ENCODE measurements at places on chromosomes 3 and 15.

GRCh38 chr3:196969660-196970546 is 1.3 kb upstream of the PIGZ start:
- DNase-seq = peak; percentile 37

- no peak for DNase-seq
These were observed 9.2 kb upstream of the MCCC1 start for GRCh38 chr3:183108470-183108869.

DNA sequence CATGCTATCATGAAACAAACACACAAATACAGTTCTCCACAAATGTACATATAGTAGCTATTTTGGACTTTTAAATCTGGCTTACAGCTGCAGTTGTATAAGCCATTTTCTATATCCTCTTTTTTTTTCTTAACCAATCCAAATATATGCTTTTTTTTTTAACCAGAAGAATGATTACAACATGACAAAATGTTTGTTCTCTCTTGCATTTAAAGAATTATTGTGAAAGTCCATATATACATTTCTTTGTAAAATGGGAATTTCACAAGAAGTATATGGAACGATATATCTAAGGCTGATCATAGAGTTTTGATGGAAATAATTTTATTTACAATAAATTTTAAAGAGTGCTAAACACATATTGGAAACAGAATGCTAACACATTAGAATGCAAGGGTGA is 95.6 kb downstream of the CD200R1L start:
- DNase-seq = no peak

DNA sequence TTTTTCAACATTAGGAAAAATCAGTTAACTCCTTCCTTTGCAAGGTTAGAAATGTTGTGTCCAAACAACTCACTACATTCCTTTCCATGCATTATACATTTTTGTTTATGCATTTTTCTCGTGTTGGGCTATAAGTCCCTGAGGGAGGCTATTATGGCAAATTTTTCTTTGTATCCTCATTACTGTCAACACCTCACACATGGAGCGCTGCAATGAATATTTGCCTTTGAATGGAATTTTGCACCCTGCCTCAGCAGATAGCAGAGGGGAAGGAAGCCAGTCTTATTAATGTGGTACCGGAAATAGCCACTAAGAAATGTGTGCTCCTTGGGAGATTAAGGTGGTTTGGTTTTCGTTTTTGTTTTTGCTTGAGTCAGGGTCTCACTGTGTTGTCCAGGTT is 134.7 kb downstream of the THSD4 start:
- DNase-seq = no peak

DNA sequence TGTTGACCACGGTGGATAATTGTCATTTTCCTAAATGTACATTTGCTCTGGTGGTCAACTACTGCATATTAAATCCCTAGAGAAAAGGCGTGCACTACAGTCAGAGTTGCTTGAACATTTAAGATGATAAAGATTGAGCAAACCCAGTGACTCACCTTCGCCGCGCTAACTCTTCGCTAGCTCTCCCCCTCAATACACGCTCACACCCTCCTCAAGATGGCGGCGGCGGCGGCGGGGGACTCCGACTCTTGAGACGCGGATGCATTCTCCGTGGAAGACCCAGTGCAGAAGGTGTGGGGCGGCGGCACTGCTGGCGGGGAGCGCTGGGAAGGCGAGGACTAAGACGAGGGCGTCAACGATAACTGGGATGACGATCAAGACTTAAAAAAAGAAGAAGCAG is 79.8 kb upstream of the PFN2 start:
- DNase-seq = no peak

DNA sequence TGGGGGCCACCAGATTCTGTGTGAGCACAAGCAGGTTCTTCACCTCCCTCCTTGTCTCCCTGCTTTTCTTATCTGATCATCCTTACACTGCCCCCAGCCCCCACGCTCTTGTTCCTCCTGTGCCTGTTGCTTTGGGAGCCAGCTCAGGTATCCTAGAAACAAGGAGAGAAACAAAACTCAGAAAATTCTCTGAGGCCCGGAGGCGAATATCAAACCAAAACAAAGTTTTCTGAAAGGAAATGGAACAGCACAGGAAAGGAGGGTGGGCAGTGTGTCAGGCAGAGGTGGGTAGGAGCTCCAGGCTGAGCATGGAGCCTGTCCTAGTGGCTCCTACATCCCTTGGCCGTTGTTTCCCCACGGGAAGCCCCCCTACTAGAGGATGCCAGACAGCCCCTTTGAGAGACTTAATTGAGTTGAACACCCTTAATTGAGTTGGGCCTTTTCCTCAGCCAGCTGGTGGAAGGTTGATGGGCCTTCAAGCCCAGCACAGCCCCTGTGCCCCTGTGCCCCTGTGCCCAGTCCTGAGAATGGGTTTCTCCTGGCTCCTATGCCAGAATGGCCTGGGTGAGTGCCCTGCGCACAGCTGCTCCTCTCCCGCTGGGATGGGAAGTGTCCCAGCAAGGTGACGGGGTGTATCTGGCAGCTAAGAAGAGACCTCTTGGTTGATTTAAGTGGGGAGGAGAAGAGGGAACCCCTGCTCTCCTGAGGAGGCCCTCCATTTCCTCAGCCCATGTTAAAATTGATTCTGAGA is 22.8 kb upstream of the JMJD7 start:
- no peak for DNase-seq

DNA sequence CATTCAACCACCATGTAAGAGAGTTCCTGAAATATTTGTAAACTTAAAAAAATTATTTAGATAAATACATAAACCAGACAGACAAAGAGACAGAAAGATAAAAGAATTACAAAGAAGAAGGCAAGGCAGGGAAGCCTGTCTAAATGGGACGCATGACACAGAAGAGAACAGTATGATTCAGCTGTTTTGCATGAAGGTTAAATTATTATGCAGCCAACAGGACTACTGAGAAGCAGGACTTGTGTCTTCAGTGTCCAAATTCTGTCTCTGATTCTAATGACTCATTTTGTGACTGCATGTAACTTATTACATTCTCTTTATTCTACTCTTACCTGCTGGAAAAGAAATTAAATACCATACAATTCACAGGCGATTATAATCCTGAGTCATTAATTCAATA is 340.4 kb upstream of the KCNMB2 start:
- no peak for DNase-seq

DNA sequence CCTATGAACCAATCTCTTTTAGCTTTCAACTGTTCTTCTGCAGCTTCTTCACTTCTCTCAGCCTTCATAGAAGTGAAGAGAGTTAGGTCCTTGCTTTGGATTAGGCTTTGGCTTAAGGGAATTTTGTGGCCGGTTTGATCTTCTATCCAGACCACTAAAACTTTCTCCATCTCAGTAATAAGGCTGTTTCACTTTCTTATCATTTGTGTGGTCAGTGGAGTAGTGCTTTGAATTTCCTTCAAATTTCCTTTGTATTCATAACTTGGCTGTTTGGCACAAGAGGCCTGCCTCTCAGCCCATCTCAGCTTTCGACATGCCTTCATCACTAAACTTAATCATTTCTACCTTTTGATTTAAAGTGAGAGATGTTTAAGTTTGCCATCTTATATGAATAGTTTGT is 21.7 kb downstream of the DZIP1L start:
- no peak for DNase-seq

DNA sequence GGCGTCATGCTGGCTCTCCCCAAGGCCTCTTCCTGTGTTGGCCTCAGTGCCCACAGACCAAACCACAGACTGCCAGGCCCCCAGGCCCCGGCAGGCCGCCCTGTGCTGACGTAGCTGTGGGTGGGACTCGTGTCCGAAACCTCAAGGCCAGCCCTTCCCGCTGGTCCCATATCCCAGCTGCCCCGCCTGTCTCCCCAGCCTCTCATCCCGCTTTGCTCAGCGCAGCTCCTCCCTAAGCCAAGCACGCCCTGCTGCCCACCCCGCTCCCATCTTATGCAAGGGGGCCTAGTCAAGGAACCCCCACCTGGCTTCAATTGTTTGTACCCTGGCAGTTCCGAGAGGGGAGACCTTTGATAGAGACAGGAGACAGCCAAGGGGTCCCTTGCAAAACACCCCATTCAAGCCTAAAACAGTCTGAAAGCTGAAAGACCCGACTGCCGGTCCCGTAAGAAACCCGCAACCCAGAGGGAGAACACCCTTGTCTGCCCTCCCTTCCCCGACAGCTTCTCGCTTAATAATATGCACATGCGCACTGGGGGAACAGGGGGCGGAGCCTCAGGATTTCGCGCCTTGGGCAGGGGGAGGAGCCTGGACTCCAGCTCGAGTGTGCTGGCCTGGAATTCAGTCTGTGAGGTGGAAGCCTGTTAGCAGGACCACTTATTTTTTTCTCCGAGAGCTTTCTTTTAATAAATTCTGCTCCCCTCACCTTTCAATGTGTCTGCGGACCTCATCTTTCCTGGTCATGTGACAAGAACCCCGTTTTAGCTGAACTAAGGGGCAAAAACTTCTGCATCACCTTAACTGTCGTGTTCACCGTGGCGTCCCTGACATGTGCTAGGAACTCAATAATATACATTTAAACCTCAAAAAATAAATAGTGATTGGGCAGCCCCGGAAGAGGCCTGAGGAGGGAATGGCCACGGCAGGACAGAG is 17.2 kb downstream of the TNFAIP8L3 start:
- no peak for DNase-seq

DNA sequence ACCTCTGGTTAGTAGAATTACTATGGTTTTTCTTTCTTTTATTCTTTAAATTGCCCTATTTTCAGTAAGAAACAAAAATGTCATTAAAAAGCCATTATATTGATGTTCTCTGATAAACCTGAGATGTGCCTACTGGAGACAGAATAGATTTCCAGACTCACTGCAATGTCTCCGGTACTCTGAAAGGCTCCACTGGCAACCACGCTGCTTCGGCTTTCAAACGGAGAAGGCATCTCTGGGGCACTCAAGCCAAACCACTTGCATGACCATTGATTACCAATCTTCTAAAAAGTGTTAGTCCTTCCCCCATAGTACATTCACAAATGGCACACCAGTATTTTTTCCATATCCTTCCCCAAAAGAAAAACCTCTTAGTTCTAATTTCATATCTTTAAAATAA is 82.6 kb downstream of the CBLB start:
- DNase-seq = no peak

- no peak for DNase-seq
These were observed 233.0 kb upstream of the KCNMB2 start for GRCh38 chr3:178302966-178303930.

DNA sequence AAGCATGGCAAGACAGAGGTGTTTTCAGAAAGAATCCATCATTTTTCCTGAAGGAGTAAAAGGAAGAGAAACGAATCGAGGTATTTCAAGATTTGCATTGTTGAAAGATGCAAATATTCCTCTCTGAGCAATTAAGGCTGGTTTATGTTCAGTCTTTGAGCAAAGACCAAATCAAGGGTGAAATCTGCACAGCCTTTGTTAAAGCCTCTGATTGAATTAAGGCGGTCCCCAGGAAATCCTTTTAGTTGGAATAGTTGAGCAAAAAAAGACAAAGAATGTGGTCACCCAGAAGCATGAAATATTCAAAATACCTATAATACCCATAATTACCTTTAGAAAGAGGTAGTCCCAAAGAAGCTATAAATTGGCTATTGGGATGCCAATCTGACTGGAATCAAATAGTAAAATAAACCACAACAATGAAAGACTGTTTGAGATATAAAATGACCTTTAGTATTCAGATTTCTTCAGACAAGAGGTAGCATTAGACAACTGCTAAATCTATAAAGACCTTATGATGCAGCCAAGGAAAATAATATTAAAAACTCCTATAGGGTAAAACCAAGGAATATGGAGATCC is 1218.1 kb downstream of the ROBO2 start:
- no peak for DNase-seq

GRCh38 chr3:142929890-142930289 is 33.6 kb downstream of the PAQR9 start:
- no peak for DNase-seq

DNA sequence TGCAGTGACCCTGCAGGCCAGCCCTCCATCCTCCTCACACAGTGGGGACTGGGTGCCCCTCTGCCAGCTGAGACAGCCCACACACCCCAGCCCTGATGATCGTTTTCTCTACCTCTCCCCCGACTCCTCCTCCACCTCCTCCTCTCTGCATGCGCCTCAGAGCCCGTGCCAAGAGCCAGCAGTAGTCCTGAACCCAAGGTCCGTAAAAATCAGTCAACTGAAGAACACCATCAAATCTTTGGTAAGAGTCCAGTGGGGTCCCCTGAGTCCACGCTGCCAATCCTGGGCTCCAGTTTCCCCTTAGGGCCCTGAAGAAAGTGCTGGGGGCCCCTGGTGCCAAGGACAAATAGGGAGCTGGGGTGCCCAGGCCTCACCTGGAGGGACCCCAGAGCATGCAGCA is 109.3 kb upstream of the FAN1 start:
- no peak for DNase-seq

GRCh38 chr3:158642005-158642404 is 2.3 kb upstream of the GFM1 start:
- DNase-seq = no peak

DNA sequence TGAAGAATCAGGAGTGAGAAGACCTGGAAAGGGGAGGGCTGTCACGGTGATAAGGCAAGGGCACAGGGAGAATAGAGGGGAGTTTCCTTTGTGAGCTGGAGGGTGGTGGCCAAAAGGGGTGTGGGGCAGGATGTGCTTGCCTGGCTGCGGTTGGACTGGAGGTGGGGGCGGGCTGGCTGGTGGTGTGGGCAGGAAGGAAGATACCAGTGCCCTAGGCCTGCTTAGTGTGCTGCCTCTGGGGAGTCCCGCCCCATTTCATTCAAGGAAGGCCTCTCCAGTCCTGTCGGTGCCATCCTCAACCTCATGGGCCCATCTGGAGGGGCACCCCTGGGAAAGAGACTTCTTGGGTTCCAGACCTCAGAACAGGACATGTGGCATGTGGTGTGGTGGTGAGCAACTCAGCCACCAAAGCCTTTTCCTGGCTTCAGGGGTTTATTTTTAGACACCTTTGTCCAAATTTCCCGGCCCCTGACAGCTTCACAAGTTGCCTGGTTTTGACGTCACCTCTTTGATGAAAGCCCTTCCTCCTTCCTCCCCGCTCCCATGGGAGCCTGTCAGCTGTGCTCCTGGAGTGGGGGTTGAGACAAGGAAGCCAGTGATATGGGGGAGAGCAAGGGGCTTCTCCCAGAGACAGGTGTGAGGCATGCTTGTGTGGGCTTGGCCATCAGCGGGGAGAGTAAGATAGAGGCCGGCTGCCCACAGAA is 15.6 kb downstream of the TEX264 start:
- DNase-seq = no peak

GRCh38 chr15:25863111-25863967 is at the start of gene ATP10A:
Gene ATP10A, minus strand, starts transcription at chr15:25863327. Its CDS starts 231 bp downstream, at chr15:25863096.
- DNase-seq = no peak

GRCh38 chr15:95405447-95405846 is 925.1 kb upstream of the NR2F2 start:
- no peak for DNase-seq

GRCh38 chr3:117995842-117996437 is 1038.7 kb downstream of the IGSF11 start:
- DNase-seq = no peak

Measured in NCI-H446 (cell line).